Trophoblast cell (in vitro differentiated cells and primary cell): ENCODE measurements at places on chromosomes 4 and X.
A peak's percentile ranks its signal among the peaks of the same experiment; 100 is the strongest.

DNA sequence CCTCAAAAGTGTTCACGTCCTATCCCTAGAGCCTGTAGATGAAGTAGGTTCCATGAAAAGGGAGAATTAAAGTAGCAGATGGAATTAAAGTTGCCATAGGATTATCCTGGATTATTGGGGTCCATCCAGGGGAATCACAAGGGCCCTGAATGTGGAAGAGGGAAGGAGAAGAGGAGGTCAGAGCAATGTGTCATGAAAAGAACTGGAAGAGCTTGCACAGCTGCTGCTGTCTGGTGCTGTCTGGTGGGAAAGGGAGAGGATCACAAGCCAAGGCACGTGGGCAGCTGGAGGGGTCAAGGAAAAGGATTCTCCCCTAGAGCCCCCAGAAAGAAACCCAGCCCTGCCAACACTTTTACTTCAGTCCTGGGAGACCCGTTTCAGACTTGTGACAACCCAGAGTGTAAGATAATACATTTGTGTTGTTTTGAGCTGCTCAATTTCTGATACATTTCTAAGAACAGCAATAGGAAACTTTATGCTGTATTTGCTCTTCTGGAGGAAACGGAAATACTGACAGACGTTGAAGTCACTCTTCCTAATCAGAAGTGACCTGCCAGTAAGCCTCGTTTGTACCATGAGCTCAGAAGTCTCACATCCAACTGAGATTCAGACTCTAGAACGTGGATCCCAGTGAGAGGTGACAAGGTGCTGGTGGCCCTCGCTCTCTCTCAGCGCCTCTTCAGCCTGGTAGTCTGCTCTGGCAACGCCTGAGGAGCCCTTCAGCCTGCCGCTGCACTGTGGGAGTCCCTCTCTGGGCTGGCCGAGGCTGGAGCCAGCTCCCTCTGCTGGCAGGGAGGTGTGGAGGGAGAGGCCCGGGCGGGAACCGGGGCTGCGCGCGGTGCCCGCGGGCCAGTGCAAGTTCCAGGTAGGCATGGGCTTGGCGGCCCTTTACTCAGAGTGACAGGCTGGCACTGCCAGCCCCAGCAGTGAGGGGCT lies 34.7 kb upstream of the ENPP6 start:
- no peak overlapping the region for H3K4me3 ChIP-seq
- no peaks in the 10 kb centered on the region for H3K4me1 ChIP-seq
- H3K27ac ChIP-seq: no peak overlapping the region
- DNase-seq: no peak
- no peaks in the 10 kb centered on the region for H3K27me3 ChIP-seq

DNA sequence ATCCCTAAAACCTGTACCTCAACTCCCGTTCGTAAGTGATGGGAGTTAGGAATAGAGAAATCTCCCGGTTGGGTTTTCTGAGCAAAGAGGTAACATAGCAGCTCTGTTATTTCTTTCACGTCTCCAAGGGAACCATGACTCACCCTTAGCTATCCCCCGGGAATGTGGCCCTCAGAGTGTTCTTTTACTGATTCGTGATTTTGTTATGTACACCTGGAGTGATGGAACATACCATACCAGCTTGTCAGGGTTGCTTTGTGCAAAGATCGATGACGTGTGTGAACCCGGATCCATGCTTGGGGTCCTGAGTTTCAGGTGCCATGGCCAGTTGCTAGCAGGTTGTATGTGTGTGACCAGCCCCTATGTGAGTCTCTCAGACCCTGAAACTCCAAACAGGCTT lies 52.6 kb downstream of the HPRT1 start:
- no peaks in the 10 kb centered on the region for H3K36me3 ChIP-seq
- DNase-seq: peak; percentile 69
- peaks cover 2% of the 10 kb centered on the region for H3K4me1 ChIP-seq
- H3K27me3 ChIP-seq: no peaks in the 10 kb centered on the region
- no peak overlapping the region for H3K4me3 ChIP-seq

DNA sequence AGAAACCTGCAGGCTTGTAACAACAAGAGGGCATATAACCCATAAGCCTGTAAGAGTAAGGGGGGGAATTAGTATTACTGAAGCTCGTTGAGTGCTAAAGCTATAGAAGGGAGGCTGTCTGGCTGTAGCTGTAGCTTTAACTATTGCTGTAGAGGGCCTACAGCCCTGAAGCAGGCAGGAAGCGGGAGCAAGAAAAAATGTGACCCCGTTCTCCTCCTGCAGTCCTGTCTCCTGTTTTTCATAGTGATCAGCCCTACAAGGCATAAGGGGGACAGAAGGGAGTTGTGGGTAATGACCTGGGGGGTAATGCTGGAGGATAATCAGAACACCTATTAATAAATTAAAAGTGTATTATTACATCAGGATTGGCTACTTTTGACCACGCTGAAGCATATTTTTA lies 206.9 kb upstream of the MAB21L2 start:
- no peak for DNase-seq
- H3K4me3 ChIP-seq: no peak overlapping the region
- no peak overlapping the region for H3K27ac ChIP-seq

DNA sequence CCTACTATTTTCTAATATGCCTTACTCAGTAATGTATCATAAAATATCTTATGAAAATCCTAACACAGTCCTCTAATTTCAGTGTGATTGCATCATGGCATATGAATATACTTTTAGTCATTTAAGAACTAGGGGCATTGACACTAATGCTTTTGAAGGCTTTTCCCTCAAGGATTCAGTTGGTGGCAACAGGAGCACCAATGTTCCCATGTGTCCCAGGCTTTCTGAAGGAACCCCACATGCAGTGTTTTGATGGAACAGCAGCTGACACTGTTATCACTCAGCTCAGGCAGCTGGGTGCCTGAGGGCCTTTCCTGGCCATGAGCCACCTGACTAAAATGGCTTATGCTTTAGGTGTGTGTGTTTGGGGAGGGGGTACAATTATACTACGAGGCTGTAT lies 348.3 kb downstream of the ARHGAP24 start:
- H3K36me3 ChIP-seq: no peaks in the 10 kb centered on the region
- DNase-seq: no peak
- no peak overlapping the region for H3K27ac ChIP-seq
- no peaks in the 10 kb centered on the region for H3K27me3 ChIP-seq

- H3K27ac ChIP-seq: no peak overlapping the region
- no peaks in the 10 kb centered on the region for H3K36me3 ChIP-seq
- H3K4me1 ChIP-seq: no peaks in the 10 kb centered on the region
- no peak for DNase-seq
- H3K4me3 ChIP-seq: no peak overlapping the region
Observed at GRCh38 chr4:42789041-42789567, 103.4 kb upstream of the GRXCR1 start.

GRCh38 chrX:5537098-5537497 lies 691.6 kb downstream of the NLGN4X start:
- no peaks in the 10 kb centered on the region for H3K4me1 ChIP-seq
- no peak overlapping the region for H3K4me3 ChIP-seq
- no peak for DNase-seq
- no peaks in the 10 kb centered on the region for H3K27me3 ChIP-seq

DNA sequence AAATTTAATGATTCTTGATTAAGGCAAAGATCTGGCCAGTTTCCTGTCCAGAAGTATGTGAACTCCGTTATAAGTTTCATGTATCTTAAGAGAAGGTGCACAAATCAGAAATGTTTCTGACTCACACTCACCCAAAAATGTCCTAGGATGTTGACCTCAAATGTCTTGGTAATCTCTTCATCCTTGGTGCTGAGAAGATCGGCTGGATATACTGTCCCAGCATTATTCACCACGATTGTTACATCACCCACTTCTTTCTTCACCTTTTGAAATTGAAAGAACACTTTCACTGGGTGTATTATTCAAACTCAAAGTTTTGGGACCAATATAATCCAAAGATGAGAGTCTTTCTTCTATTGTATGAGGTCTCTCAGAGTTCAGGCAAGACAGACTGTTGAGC lies 5.7 kb downstream of the HSD17B13 start:
- no peak overlapping the region for H3K27ac ChIP-seq
- H3K27me3 ChIP-seq: no peaks in the 10 kb centered on the region
- no peak for DNase-seq
- H3K36me3 ChIP-seq: no peaks in the 10 kb centered on the region

DNA sequence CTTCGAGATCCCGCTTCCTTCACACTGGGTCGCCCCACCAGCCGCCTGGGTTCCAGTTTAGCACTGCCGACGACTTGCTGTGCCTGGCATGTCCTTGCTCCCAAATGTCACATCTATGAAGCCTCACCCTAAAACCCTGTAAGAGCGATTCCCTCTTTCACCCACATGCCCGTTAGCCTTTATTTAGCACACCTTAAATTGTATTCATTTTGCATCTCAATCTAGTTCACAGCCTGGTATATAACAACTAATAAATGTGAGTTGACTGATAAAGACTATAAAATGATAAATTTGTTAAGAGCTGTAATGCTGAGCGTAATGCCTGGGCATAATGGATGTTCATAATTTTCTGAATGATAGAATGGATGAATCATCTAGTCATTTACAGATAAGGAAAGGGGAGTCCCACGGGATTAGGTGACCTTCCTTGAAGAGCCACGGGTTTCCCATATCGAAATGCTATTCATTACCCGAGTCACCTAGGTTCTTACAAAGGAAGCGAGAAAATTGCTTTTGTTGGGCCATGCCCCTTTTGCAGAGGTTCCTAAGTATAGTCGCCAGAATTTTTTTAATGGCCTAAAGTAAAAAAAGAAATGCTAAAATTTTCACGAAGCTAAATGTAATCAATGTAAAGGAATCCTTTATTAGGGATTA lies 1.1 kb upstream of the AP1S2 start:
- no peak overlapping the region for H3K27ac ChIP-seq
- peak overlapping the region; percentile 71 for H3K4me3 ChIP-seq
- no peaks in the 10 kb centered on the region for H3K36me3 ChIP-seq
- peak; percentile 8 for DNase-seq

DNA sequence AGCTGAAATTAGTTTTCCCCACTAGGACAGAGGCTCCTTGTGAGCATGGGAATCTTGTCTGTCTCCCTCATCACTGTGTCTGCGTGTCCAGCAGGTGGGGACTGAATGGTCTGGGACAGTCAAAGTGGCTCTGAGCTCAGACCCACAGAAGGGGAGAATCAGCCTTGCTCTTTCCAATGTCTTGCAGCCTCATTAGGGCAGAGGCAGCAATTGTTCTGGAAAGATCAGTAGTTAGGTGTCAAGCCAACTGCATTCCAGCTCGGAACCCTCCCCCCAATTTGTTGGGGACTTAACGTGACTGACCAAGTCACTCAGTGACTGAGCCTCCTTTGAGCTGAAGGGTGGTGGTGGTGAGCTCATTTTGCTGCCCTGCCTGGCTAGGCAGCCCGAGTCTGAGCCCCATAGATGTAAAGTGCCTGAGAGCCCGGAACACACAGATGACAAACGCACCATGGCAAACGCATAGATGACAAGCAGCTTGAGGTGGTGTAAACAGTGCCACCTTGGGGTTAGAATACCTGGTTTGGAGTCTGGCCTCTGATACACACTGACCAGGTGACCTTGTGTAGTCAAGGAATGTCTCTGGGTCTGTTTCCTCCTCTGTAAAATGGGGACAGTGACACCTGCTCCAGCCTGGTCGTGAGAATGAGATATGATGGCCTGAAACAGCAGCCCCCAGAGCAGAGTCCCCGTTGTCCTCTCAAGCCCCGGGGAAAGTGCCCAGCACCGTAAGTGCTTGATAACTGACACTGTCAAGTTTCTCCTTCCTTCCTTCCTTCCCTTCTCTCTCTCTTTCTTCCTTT lies 2.7 kb upstream of the SORCS2 start:
- no peaks in the 10 kb centered on the region for H3K36me3 ChIP-seq
- H3K4me1 ChIP-seq: peaks cover 6% of the 10 kb centered on the region
- H3K4me3 ChIP-seq: no peak overlapping the region
- DNase-seq: no peak
- H3K27me3 ChIP-seq: peaks cover 20% of the 10 kb centered on the region

DNA sequence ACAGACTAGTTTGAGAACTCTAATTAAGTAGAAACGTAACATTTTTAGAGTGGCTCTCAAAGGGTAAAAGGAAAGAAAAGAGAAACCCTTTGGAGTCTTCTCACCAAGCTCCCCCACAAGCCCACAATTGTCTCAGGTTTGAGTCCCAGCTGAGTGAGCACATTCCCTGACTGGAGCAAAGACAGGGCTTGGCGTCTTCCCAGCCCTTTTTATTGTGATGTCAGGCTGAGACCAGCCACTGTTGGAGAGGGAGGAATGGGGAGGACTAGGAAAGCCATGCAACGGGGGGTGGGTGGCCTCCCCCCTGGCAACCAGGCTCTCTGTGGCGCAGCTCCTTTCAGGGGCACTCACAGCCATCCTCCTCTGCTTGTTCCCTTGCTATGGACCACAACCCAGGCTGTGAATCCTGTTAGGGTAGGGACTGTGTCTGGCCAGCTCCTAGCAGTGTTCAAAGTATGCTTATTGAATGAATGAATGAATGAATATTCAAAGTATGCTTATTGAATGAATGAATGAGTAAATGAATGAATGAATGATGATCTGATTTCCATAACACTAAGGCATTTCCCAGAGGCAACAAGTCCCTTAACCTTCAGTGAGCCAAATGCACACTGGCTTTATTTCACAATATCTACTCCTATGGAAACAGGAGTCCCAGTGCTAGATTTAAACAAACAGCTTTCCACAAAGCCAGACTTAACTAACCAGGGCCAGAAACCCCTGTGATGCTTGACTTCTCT lies 413.3 kb downstream of the MID1IP1 start:
- H3K27me3 ChIP-seq: no peaks in the 10 kb centered on the region
- H3K27ac ChIP-seq: no peak overlapping the region
- peaks cover 4% of the 10 kb centered on the region for H3K4me1 ChIP-seq
- DNase-seq: no peak
- H3K4me3 ChIP-seq: no peak overlapping the region

DNA sequence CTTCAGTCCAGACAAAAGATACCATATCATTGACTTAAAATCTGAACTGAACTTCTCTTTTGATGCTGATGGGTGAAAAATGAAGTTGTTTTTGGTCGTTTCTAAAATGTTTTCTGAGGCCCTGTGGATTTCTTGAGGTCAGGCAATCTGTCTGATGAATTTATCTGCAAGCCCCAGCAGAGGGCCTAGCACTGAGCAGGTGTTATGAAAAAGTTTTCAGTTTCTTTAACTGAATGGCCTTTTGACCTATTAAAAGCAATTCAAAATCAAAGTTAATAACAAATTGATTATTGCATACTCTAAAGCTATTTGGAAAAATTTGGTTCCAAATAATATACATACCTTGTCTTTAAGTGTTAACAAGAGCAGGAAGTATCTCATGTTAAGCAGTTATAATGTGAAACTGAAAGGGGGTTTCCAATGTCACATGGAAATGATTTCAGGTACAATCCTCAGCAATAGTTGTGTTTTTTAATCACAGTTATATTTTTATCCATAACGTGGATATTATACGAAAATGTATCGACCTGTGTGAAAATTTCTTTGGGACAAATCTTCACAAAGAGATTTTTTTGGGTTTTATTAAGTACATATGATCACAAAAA lies 285.0 kb downstream of the SPANXN1 start:
- no peaks in the 10 kb centered on the region for H3K4me1 ChIP-seq
- DNase-seq: no peak
- no peak overlapping the region for H3K27ac ChIP-seq

- H3K27me3 ChIP-seq: no peaks in the 10 kb centered on the region
- H3K36me3 ChIP-seq: no peaks in the 10 kb centered on the region
- H3K4me3 ChIP-seq: no peak overlapping the region
- H3K4me1 ChIP-seq: no peaks in the 10 kb centered on the region
- no peak overlapping the region for H3K27ac ChIP-seq
Observed at GRCh38 chr4:25527034-25527433, 128.6 kb upstream of the SLC34A2 start.
